ENCODE measurements at places on chromosomes 11 and 22.

- DNase-seq = no peak
Measured at GRCh38 chr11:2839395-2839943, 46.1 kb downstream of the CDKN1C start.

DNA sequence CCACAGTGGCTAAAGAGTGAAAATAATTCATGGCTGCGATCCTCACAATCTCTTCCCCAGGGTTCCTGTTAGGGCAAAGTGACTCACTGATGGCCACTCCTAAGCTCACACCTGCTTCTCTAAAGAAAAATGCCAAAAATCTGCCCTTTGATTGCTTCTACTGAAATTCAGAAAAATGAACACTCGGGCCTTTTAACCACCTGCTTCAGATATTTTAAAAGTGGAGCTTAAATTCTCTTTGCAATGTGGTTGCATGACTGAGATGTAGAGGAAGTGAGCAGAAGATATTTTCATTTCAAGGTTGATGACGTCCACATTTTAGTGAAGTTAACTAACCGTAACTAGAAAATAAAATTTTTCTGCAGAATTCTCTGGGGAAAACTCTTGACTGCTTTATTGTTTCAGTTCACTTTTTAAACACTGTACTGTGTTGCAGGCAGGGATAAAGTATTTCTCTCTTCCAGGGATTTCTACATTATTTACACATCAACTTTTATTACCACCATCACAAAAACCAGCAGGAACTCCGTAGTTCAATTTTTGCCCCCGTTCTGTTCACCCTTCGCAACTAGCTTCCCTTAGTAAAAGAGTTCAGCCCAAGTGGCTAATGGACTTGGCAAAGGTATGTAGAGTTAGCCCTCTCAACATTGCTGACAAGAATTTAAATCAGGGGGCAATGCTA lies 8.5 kb downstream of the RAB30 start:
- no peak for DNase-seq

DNA sequence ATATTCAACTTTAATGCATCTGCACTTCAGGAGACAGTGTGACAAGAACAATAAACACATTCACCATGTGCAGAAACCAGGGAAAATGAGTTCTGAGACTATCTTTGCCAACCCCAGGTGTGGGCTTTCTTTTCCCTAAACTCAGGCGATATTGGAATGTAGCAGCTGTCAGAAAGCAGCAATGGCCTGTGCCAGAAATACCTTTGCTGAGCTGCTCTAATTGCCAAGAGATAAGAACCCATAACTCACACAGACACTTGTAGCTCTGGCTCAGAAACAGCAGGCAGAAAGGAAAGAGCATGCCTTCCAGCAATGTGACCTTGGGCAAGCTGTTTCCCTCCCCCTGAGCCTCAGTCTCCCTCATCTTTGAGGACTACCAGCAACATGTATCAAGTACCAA lies 77.6 kb downstream of the PLEKHA7 start:
- DNase-seq = no peak

GRCh38 chr11:12329797-12330196 lies 47.6 kb upstream of the PARVA start:
- DNase-seq = no peak

DNA sequence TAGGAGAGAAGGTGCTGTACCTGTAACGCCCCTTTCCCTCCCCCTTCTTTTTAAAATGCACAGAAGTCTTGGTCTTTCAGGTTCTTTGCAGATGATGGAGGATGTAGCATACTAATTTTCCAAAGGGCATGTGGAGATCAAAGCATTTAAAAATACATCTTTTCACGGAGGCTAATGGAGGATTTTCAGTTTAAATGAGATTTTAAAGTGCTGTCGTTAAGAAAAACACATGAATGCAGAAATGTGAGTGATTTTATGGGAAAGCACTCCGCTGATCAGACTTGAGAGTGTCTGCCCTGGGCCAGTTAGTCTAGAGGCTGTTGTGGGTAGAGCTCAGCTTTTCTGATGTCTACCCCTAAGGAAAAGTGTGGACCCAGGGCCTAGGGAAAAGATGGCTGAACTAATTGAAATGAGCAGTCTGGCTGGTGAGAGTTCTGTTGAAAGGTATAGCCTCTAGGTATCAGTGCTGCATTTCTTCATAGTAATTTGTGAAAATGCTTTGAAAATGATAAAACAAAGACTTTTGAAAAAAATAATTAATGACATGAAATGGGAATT lies 2.5 kb downstream of the AMOTL1 start:
- no peak for DNase-seq

DNA sequence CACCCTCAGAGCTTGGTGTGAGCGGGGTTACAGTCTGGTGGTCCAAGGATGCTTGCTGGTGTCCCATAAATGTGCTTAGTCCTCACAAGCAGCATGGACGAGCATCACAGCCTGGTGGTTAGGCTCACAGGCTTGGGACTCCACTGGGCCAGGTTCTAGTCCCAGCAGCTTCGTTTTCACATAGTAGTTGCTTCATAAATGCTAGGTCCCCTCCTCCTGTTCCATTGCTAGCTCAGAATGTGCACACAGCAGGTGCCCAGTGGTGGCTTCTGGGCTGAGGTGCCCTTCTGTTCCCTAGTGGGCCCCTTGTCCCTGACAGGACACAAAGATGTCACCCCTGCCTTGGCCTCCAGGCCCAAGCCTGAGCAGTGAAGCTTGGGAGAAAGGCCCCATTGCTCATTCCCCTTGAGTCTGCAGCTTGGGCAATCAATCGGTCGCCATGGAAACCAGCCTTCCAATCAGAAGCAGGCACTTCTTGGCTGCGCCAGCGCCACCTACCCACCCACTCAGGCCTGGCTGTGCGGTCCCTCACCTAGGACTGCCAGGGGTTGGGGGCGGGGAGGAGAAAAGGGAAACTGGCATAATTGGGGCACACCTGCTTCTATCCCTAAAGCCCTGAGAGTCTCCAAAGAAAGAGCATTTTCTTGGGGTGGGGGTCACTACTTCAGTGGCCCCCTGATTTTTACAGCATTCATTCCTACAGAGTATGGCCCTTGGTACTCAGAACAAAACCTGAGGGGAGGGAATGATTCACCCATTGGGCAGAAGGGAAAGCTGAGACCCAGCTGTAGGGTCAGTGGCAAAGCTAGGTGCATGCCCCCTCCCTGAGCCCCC lies 48.1 kb downstream of the CYTH4 start:
- DNase-seq = peak; percentile 26

- DNase-seq = no peak
Measured at GRCh38 chr11:110077346-110077745, 15.8 kb upstream of the ZC3H12C start.

DNA sequence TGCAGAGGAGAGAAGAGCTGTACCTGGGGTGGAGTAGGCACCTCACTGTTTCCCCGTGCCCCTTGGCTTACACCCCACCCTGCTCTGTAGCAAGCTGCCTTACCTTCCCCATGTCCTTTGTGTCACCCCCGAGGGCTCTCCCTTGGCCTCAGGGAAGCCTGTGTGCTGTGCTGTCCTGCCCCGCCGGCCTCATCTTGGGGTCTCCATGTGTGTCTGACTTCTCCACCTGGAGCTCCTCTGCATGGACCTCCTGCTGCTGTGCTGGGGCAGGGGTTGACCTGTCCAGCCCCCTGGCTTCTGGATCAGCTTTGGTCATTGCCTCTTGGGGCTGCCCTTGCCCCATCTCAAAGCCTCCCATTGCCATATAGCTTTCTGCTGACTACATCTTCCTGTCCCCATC lies 59.8 kb downstream of the OSBP2 start:
- DNase-seq = no peak

- no peak for DNase-seq
Measured at GRCh38 chr11:75383246-75383645, 16.1 kb upstream of the RPS3 start.

DNA sequence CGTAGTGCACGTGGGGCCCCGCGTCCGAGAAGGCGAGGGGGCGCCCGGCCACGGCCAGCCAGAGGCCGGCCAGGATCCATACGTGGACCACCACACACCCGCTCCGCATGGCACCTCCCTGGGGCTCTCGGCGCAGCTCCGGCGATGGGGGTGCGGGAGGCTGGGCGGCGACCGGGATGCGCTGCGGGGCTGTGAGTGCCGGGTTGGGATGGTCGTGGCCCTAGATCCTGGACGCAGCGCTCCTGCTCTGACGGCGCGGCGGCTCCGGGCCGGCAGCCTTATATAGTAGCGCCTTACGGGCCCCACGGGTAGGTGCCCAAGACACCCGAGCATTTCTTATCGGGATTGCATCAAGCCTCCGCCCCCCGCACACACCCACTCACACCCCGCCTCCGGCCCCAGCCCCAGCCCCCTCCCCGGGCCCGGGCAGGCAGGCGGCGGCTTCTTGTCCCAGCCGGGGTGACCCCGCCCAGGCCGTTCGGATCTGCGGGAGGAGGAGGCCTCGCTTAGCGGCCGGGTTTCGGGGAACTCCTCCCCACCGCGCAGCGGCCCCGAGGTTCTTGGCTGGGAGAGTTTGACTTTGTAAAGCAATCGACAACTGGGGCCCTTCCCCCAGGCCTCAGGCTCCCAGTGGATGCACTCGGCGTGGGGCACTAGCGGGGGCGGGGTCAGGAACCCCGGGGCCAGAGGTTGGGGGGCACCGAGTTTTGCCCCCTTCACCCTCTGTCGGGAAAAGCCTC lies at the start of gene FGF19:
Gene FGF19, minus strand, starts transcription at position 255 of the 740 bp plus-strand sequence. Its CDS starts 146 bp downstream, at position 109.
- no peak for DNase-seq

- no peak for DNase-seq
Measured at GRCh38 chr11:66337103-66337899, 1.1 kb upstream of the RIN1 start.

DNA sequence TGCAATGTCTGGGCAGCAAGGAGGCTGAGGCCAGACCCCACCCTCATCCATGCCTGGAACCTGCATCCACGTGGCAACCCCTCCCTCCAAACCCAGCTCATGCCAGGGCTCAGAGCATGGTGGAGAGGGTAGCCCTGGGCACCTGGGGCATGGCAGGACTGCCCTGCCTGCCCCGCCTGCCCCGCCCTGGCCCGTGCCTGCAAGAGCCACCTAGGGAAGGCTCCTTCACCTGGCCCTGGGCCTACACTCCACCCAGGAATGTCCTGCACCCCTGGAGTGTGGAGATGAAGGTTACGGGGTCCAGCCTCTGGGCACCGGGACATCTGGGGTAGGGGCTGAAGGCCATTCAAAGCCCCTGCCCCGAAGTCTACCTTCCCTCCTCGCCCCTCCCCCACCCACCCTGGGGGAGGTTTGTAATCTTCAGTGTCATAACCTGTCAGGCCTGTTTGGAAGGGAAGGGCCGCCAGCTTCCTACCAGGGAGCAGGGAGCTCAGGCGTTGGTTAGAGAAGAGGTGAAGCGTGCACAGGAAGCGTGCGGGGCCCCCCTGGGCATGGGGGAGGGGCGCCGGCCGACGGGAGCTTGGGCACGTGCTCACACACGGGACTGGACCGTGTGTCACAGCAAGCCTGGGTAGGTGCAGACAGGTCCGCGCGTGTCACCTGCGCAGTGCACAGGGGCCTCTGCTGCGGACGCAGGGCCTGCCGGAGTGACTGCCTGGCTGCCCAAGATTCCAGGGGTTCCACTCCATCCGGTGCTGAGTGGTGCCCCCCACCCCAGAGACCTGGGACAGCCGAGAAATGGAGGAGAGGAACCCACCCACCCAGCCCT lies 30.7 kb upstream of the TH start:
- no peak for DNase-seq

DNA sequence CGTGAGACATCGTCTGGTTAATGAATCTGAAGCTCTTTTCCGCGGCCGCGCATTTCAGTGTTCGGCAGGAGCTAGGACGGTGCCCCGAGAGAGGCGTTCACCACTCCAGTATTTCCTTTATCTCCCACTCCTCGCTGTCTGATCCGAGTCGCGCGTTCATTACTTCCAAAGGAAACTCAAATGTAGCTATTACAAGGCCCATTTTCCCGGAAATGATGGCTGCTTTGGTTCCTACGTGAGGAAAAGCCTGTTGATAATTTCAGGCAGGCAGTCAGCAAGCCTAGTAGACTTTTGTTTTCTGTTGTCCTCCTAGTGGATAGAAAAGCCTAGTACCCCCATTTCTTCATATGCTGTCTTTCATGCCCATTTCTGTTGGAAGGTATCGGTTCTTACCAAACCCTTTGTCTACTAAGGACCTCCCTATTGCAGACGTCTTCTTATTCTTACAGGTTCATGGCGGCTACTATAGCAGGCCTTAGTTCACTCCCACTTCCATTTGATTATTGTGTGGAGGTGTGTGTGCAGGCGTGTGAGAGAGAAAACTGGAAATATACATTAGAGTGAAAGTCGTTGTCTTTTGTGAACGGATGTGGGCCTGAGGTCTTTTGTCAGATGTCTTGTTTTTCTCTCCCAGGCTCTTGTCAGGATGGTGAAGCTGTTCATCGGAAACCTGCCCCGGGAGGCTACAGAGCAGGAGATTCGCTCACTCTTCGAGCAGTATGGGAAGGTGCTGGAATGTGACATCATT lies 737 bp downstream of the RBM4 start:
- no peak for DNase-seq

DNA sequence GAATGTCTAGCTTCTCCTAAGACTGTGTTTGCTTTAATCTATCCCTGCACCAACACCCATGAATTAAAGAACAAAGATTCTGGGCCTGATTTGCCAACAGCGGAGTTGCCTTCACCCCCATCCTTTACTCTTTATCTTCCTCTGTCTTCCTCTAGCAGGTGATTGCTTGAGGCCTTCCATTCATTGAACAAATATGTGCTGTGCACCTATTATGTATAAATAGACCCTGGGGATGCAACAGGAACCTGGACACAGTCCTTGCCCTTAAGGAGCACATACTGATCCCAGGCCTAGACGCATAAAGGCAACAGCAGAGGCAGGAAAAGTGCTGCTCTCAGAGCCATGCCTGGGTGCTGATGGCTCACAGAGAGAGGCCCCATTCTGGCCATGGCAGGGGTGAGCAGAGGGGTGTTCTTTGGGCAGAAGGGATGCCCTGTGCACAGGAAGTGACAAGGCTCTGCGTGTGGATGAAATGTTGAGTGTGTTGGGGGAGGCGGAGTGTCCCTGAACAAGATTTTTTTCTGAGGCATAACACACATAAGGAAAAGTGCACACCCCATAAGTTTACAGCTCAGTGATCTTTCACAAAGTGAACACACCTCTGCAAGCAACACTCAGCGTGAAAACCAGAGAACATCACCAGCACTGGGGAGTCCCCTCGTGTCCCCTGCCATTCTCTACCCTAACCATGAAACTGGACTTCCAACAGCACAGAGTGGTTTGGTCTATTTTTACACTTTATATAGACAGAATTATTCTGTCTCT lies 145.9 kb downstream of the GRIK4 start:
- no peak for DNase-seq

GRCh38 chr11:72433455-72434036 lies 785 bp downstream of the CLPB start:
- no peak for DNase-seq

GRCh38 chr11:88375927-88376470 lies 38.5 kb upstream of the CTSC start:
- no peak for DNase-seq

DNA sequence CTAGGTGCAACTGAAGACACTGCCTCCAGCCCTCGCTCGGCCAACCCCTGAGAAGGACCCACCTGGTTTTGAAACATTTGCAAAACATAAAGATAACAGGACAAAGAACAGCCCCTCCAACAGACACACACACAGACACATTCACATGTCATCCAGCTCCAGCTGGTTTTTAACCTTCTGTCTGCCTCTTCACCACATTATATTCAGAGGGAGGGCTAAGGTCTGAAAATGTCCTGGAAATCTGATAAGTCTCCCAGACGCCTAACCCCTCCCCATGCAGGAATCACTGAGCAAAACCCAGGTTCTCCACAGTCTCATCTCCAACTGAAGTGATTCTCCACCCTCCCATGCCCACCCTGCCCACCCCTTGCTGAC lies 29.4 kb downstream of the PACSIN2 start:
- no peak for DNase-seq

Measured in midbrain (tissue), 1 donor.